ENCODE measurements at places on chromosomes 6 and 20.

- DNase-seq: no peak
Measured at GRCh38 chr6:41824571-41825569, 37.4 kb downstream of the TOMM6 start.

DNA sequence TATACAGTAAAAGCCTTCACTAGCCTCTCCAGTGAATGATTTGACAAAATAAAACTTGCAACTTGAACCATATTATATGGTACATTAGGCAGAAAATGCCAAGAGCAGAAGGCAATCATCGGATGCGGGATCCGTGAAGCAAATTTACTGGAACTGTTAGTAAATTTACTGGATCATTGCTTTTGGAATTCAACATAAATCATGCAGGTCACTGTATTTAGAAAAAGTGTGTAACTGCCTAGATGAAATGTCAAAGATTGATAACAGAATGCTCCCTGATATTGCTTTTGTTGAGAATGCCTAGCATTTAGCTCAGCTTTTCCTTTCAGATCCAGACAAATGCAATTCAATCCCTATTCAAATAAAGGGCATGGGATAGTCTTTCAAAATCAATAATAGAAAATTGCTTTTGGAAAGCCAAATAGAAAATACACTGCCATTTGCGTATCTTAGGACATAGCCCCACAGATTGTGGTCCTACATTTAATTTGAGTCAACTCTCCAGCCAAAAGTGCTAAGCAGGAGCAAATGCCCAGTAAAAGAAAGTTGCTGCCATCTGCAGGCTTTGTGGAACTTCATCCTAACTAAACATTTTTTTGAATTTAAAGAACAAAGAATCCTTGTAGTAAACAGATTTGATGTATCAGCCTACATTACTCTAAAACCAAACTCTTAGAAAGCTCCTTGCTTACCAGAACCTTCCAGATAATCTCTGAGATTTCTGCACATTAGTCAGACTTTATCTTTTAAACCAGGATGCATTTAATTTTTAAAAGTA lies 109.5 kb upstream of the HSF2 start:
- no peak for DNase-seq

DNA sequence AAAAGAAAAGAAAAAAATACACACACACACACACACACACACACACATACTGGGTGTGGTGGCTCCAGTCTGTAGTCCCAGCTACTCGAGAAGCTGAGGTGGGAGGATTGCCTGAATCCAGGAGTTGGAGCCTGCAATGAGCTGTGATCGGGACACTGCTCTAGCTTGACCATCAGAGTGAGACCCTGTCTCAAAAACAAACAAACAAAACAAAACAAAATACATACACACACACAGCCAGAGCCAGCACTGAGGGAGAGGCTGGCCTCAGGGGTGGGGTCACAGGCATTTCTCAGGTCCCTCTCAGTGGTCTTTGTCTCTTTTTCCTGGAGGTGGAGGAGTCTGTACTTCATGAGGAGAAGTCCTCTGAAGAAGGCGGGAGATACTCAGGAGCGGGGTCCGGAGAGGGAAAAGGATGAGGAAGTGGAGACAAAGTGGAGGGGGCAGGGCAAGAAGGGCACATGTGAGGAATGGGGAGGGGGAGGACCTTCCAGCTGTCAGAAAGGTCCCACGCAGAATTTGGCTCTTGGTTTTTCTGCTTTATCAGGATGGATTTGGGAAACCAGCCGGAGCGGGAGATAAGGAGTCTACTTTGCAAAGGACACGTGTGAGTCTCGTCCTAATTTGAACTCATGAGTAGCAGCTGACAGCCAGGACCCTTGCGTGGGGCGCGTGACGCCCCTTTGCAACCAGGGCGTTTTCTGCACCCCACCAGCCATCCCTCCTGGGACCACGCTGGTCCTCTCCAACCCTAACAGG lies 7.7 kb upstream of the MICB start:
- DNase-seq: no peak

DNA sequence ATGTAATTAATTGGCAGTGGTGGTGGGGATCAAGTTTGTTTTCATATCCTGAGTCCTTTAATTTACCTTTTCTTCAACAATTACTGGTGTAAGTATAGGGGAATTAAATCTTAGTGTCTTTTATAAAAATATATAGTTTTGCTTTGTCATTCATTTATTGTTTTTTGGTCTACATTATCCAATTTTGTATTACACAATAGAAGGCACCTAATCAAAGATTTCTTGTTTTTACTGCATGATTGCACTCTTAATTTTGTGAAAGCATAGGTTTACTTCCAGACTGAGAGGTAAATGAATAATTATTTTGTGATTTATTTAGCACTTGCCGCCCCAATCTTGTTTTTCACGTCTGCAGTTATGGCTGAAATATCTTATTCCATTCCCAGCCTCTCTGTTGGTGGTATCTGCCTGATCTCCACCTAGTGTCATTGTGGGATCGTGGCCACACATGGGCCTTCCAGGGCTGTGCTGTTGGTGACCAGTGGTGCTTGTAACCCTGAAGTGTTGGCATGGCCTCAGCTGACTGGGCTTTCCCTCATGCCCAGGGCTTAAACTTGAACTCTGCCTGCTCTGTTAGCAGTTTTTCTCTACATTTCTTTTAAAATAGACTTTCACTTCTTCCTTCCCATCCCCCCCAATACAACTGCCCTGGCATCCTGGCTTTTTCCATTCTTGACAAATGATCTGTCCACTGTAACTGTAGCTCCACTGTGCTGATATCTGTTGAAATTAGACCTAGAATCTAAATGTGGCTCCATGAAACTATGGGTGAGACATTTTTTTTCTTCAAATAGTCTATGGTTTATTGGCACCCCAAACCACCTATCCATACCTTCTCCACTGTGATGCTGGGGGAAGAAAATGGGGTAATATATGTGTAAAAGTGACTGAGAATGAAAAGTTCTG lies 24.8 kb downstream of the E2F3 start:
- no peak for DNase-seq

DNA sequence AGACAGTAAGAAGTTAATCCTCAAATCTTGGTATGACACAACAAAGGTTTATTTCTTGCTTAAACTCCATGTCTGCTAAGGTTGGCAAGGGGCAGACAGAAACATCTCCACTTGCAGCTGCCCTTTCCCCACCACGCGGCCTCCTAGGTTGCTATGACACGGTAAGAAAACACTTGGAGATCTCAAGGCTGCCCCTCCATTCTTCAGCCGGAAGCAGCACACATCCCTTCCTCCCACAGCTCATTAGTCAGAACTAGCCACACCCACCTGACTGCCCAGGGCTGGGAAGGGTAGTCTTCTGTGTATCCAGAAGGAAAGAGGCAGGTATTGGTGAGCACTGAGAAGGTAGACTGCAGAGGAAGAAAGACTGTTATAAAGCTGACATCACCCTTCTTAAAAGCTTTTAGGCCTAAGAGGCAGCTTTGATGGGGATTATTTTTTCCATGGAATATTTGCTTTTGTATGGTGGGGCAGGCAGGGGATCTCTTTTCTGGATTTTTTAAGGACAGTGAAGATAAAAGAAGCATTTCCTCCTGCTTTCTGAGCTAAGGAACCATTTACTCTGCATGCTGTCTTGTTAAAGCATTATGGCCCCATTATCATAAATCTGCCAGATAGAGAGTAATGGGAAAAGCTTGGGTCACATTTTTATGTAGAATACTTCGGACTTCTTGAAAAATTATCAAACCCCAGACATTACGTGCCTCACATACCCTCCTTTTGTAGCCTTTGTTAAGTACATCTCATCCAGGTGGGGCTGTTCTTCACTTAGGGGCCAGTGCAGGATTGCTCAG lies 41.6 kb downstream of the MRAP2 start:
- DNase-seq: no peak

- DNase-seq: peak; percentile 85
Measured at GRCh38 chr6:36848658-36849441, 9.6 kb upstream of the CPNE5 start.

- DNase-seq: peak; percentile 58
Measured at GRCh38 chr6:27237089-27237803, 10.3 kb upstream of the PRSS16 start.

GRCh38 chr20:9374072-9374471 lies 140.3 kb upstream of the LAMP5 start:
- no peak for DNase-seq

- DNase-seq: no peak
Measured at GRCh38 chr20:21701171-21701876, 4.1 kb upstream of the PAX1 start.

- DNase-seq: no peak
Measured at GRCh38 chr20:17646209-17646960, 35.7 kb downstream of the RRBP1 start.

DNA sequence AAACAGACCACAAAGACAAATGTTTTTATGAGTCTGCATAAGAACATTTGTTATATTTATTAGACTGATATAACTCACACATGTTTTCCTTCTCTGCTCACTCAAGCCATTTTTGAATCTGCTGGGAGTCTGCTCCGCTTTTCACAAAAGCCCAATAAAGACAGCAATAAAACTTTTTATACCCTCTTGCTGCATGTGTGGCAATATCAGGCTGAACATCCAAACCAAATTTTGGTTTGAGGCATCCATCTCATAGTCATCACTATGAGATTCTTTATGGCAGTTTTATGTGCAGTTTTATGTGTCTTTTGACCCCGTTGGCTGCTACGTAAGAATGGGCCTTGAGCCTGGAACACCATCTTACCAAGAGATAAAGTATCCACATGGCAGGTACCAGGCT lies 1276.8 kb upstream of the ADGRB3 start:
- no peak for DNase-seq

- DNase-seq: no peak
Measured at GRCh38 chr20:43820731-43821330, 93.8 kb upstream of the TOX2 start.

- no peak for DNase-seq
Measured at GRCh38 chr20:35942243-35942642, 12.1 kb downstream of the SCAND1 start.

DNA sequence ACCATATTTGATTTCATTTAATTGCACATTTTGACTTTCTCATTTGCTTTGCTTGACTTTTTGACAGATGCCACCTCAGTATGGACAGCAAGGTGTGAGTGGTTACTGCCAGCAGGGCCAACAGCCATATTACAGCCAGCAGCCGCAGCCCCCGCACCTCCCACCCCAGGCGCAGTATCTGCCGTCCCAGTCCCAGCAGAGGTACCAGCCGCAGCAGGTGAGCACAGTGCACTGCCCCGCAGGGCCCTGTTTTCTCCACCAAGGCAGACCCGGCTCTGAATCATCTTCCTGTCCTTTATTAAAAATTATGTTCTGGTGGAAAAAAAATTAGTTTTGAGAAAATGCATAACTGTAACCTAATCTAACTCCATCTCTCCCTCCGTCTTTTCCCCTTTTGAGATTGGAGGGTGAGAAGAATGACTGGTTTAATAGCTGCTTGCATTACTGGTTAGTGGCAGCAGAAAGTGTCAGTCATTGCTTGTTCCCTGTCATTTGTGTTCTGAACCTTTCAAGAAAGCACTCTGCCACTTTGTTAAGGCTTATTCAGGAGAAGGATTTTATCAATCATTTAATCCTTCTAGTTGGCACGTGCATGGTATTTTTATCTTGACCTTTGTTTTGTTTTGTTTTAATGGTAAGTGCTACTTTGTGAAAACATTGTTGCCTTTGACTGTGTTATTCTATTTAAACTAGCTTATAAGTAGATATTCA lies 124.3 kb downstream of the ARID1B start:
- no peak for DNase-seq

DNA sequence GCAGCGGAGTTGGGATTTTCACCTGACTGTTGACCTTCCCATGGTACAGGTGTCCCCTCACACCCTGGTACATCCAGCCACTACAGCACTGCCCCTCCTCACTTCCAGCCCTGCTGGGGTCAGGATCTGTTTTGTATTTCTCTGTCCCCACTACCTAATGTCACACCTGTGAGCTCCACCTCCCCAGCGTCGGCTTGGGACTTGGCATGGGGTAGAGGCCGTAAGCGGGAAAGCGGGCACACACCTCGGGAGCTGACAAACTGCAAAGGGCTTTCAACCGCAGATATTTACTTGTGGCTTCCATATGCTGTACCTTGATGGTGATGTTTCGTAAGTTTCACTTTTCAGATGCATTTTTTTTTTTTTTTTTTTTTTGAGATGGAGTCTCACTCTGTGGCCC lies 5.4 kb upstream of the CCN5 start:
- no peak for DNase-seq

DNA sequence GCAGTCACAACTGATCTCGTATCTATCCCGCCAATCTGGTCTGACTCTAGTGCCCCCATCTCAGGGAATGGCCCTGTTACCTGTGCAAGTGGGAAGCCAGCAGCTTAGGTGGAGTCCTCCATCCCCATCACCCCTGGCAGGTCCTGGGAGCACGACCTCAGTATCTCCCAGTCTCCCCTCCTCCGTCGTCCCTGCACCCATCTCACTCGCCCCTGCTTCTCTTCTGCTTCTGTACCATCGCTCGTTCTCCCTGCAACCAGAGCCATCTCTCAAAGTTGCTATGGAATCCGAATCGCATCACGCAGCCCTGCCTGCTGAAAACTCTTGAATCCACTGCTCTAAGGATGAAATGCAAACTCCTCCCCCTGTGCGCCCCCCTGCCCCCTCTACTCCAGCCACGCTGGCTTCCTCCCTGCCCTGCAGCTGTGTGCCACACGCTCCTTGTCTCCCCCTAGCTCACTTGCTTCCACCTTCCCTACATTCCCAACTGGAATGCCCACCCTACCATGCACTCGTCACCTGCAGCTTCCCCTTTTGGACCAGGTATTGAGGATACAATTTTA lies 64.0 kb upstream of the PTGIS start:
- no peak for DNase-seq

DNA sequence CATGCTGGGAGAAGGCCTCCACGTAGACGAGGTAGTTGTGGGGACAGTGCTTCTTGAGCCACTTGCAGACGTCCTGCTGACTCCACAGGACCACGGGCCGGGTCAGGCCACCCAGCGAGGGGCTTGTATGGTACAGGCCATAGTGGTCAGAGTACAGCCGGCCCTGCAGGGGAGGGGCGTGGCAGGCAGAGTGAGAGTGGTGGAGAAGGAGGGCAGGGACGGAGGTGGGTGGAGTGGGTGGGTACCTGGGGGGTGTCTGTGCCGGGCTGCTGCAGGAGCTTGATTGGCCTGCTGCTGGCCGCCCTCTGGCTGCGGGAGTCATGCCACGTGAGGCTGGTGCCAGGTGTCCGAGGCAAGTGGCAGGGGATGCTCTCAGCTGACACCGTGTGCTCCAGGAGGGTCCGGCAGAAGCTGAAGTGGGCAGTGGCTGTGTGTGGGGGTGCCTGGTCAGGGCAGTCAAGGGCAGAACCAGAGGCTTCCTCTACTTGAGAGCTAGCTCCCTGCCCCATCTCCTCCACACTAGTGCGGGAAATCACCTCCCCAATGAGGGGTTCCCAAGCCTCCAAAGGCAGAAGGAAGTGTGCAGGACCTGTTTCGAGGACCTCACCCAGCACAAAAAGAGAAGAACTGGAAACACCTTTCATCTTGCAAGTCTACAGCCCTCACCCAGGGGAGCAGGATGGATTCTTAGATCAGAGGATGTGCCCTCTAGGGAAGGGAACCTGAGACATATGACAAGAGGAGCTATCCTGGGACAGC lies 2.3 kb downstream of the SAMD10 start:
- no peak for DNase-seq

GRCh38 chr20:53208110-53208832 lies 236.1 kb downstream of the TSHZ2 start:
- DNase-seq: no peak

- no peak for DNase-seq
Measured at GRCh38 chr6:99119109-99120031, 171.6 kb upstream of the FBXL4 start.
